ENCODE measurements at places on chromosomes 2 and 18.

DNA sequence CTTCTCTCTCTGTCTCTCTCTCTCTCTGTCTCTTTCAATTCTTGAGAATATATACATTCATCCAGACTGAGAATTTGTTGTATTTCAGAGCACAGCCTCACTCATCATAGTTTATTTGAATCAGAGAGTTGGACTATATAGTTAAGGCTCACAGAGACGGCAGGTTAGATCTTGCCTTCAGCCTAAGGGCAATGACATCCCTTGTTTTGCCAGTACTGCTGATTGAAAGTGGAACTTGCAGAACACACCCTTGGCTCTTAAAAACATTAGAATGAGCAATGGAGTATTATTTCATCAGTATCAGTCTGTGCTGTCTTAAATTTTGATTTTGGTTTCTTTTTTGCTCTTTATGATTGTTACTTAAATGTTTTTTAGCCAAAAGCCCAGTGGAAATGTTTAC, 62.0 kb upstream of the DSG1 start:
- no peak for DNase-seq

- DNase-seq = peak; percentile 41
Observed at GRCh38 chr2:46873604-46874068, 42.0 kb downstream of the MCFD2 start.

- no peak for DNase-seq
Observed at GRCh38 chr18:26057344-26057773, 33.1 kb downstream of the SS18 start.

- DNase-seq = no peak
Observed at GRCh38 chr2:128714851-128715312, 396.2 kb upstream of the HS6ST1 start.

GRCh38 chr18:42838546-42839145, 276.8 kb downstream of the RIT2 start:
- no peak for DNase-seq

DNA sequence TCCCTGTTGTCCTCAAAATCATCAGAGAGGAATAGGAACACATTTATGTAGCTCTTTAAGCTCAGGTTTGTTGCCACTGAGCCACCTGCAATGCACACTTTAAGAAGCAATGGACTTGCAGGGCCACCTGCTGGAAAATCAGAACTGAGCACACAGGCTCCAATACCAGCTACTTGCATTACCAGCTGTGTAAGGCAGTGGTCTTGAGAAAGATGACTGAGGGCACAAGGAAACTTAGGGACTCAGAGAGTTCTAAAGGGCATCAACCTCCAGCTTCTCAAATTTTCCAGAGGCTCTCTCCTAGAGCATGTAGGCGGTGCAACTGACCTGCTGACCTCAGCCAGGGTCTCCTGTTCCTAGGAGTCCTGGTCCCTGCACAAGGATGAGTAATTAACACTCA, 2.5 kb upstream of the CNDP2 start:
- DNase-seq = no peak

DNA sequence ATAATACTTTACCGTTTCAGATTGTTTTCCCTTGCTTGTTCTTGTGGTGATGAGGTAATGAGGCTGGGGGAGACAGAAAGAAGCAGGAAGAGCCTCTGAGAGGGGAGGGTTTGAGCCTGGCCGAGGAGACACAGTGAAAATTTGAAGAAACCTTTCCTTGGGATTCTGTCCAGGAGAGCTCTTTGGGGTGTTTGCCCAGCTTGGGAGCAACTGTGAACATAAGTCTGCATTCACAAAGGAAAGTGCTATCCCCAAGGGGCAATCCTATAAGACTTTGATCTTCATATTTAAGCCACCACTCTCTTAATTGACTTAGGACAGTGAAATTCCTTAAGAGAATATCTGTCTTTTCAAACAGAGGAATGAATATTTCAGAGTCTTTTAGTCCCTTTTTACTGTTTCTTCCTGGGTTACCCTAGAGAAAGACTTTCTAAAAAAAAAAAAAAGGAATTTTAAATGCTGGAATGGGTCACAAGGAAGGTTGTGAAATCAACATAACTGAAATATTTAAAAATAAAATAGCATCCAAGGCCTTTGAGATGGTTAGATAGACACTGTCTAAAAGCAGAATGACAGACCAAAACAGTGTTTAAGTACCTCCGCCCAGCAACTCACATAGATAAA, 52.5 kb upstream of the STAM2 start:
- DNase-seq = no peak

GRCh38 chr2:16359961-16360360, 305.7 kb downstream of the CYRIA start:
- DNase-seq = no peak

DNA sequence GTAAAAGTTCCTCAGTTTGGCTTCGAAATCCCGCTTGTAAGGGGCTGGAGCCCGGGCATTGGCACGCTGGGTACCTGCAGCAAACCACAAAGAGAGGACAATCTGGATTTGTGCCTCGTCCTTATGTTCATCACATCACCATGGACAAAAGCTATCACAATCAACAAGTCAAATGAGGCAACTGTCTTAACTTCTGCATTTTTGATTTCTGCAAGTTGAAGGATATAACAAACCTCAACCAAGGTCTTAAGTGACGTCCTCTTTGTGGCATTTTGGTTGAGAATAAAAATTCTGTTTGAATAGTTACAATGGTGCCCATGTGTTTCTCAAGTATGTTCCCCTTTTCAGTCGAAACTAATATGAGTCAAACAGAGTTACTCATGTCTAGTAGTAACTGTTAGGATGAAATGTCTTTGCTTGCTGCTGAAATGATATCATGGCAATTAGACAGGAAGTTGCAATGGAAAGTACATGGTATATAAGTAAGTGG, 70.8 kb upstream of the STK17B start:
- DNase-seq = no peak

DNA sequence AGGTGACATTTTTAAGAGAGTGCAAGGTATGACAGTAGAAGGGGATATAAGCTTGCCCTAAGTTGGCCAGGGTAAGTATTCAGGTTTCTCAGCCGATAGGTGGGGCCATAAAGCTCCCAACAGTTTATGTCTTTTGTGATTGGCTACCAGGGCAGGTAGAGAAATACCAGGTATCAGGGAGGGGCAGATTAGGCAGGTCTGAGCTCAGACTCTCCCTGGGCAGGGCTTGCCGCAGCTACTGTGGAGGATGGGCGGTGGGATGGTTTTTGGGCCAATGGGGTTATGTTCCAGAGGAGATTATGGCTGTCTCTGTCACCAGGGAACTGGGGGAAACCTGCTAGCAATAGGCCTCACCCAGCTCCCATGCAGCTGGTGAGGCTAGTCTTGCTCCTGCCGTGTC, 211.6 kb downstream of the PTH2R start:
- no peak for DNase-seq

DNA sequence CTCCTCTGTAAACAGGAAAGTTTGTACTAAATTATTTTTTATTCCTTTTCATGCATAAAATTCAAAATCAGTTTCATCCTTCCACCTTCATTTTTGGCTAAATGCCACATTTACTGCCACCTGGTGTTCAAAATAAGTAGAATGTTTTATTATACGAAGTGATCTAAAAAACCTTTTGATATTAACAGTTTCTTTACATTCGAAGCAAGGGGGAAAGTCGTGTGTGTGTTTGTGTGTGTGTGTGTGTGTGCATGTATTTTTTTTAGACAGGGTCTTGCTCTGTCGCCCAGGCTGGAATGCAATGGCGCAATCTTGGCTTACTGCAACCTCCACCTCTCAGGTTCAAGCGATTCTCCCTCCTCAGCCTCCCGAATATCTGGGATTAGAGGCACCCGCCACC, 9.0 kb upstream of the SCN9A start:
- DNase-seq = no peak

GRCh38 chr18:73679941-73680712, 467.5 kb downstream of the FBXO15 start:
- DNase-seq = no peak

DNA sequence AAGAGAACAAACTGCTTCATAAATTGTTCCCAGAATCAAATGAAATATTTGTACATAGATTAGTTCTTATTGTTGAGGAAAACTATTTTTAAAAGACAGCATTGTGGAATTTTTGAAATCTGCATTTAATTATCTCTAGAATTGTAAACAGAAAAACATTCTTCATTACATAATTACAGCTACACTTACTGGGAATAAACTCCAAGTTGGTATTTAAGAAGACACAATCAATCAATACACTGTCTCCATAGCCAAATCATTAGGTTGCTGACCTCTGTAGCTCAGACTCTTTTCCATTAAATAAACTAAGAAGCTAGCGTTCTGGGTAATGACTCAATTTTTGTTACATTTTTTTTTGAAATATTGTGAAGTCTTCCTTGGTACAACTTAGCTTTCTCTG, 70.2 kb upstream of the PIEZO2 start:
- DNase-seq = no peak

DNA sequence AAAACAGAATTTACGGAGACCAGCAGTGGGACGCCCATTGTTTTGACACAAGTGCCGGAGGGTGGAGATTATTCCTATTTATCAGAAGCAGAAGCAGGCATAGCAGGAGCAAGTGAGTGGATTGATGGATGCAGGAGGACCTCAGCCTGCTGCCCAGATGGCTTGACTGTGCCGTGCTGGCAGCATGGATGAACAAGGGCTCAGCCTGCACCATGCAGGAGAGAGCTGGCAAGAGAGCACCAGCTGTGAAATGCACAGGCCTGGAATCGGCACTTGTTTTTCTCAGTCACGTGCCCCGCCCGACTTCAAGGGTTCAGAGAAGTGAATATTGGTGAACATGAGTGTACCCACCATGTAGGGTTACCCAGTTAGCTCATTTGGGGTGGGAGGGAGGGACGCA, 4.0 kb downstream of the IL1R2 start:
- no peak for DNase-seq

DNA sequence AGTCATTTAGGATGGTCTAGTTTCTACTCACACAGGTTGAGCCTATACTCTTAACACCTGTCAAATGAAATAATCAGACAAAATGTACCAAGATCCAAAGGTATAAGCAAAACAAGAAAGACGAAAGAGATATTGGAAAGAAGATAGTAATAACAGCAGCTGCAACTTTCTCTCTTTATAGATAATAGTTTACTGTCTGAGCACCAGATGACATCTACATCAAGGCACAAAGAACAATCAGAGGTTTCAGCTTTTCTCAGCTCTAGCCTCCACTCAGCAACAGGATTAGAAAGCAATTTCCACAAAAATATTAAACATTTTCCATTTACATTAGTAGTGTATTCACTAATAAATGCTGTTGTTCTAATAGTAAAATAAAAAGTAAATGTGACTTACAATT, 66.3 kb downstream of the RTTN start:
- no peak for DNase-seq

GRCh38 chr2:63789338-63790020, 52.2 kb upstream of the UGP2 start:
- DNase-seq = no peak

- no peak for DNase-seq
Observed at GRCh38 chr2:43945439-43945838, 50.4 kb downstream of the LRPPRC start.

DNA sequence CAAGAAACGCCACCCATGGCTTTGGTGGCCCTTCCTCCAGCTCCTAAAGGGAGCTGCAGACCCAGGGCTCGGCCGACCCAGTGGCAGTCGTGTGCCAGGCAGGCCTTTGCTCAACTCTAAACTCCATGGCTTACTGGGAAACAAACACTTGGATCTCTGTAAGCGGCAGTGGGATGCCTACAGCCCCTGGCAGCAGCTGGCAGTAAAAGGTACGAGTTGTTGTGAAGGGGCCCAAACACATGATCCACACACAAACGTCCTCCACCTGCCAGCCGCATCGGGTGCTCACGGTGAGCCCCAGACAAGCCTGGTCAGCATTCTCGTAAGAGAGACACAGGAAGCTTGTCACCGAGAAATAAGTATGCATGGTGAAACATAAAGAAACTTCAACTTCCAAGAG, 214.9 kb downstream of the MGAT5 start:
- DNase-seq = no peak

- DNase-seq = peak; percentile 57
Observed at GRCh38 chr2:126244937-126245336, 411.0 kb upstream of the GYPC start.

DNA sequence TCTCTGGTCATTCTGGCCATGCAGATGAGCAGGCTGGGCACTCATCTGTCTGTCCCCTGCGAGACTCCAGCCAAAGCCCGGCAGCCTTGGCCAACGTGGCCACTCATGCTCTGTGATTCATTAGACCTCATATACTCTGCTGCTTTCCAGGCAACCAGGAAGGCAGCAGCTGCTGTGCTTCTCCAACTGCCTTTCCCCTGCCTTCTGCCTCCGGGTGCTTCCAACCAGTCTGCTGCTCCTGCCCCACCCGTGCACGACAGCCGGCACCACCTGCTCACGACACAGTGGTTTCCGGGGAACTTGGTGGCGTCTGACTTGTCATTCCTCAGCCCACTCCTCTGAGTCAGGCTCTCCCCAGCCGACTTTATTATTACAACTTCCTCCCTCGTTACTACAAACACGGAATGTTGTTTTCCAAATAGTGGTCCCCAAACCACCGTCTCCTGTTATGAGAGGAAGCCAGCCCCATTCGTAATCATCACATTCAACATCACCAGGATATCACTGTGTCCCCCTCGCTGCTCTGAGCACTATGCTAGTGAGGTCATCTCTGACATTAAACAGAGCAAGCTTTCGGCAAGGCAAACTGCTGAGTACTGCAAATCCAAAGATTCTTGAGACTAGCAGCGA, 392.4 kb downstream of the ALK start:
- DNase-seq = no peak

All from tibial nerve (tissue), 4 donors.